ENCODE measurements at places on chromosomes 5 and 9. TPM values are rescaled to one million over a fixed set of nuclear protein-coding genes. Genes with fewer than 3 reads are reported as not detected.

LHX3 gene
- not detected for total RNA-seq

LVRN gene
- not detected for total RNA-seq

GRCh38 chr9:9214066-9214465 is 1398.7 kb downstream of the PTPRD start:
- no peak for DNase-seq

DNA sequence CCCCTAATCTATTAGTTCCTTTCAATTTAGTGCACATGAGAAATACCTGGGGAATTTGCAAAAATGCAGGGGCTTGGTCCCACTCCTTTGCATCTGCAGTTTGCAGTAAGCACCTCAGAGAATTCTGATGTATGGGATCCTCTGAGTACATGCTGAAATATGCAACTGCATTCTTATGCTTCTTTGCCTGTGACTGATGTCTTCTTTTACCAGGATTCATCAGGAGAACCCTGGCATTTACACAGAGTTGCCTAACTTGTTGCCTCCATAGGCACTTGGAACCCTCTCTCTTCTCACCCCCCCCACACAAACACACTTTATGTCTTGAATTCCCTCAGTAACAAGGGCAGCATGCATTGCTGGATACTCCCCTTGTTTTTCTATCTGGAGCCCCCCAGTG is 173.1 kb downstream of the KDM4C start:
- no peak for DNase-seq

GRCh38 chr5:107436201-107436600 is 234.5 kb downstream of the EFNA5 start:
- DNase-seq: no peak

DNA sequence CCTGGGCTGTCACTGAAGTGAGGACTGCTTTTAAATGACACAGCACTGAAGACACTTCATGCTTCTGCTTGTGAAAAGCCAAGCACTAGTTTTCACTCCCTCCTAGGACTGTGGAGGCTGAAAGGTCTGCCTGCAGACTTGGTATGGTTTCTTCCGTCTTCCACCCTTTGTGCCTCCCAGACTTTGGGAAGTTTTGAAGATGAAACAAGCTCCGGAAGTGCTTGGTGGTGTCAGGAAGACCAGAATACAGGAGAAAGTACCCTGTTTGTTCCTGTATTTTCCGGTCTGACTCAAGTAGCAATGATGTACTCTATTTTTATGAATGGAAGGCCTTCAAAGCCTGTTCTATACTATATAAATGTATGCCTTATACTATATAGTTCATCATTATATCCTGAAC is 222.7 kb downstream of the PDZD2 start:
- DNase-seq: no peak

Data from H4 (cell line).